Naive thymus-derived CD8-positive, alpha-beta T cell (primary cell): ENCODE measurements at places on chromosomes 1 and 21.

GRCh38 chr1:45067806-45068205 is 55.8 kb downstream of the UROD start:
- no peaks in the 10 kb centered on the region for H3K4me1 ChIP-seq
- no peak for DNase-seq
- H3K36me3 ChIP-seq = no peaks in the 10 kb centered on the region
- H3K27ac ChIP-seq = no peak overlapping the region

- H3K4me1 ChIP-seq = no peaks in the 10 kb centered on the region
- no peak for DNase-seq
- no peaks in the 10 kb centered on the region for H3K27me3 ChIP-seq
Observed at GRCh38 chr1:164682570-164682969, 123.6 kb downstream of the PBX1 start.

GRCh38 chr1:110148961-110149360 is 1.3 kb upstream of the SLC6A17 start:
- H3K36me3 ChIP-seq = no peaks in the 10 kb centered on the region
- DNase-seq = no peak
- no peak overlapping the region for H3K27ac ChIP-seq
- peaks cover 36% of the 10 kb centered on the region for H3K27me3 ChIP-seq
- H3K4me1 ChIP-seq = no peaks in the 10 kb centered on the region

- no peak overlapping the region for H3K27ac ChIP-seq
- no peaks in the 10 kb centered on the region for H3K4me1 ChIP-seq
- no peak for DNase-seq
- no peaks in the 10 kb centered on the region for H3K36me3 ChIP-seq
Observed at GRCh38 chr1:208271236-208271635, 27.1 kb upstream of the PLXNA2 start.

GRCh38 chr1:241482761-241483250 is 36.7 kb downstream of the FH start:
- H3K36me3 ChIP-seq = no peaks in the 10 kb centered on the region
- no peak overlapping the region for H3K4me3 ChIP-seq
- no peaks in the 10 kb centered on the region for H3K4me1 ChIP-seq
- H3K27me3 ChIP-seq = no peaks in the 10 kb centered on the region

DNA sequence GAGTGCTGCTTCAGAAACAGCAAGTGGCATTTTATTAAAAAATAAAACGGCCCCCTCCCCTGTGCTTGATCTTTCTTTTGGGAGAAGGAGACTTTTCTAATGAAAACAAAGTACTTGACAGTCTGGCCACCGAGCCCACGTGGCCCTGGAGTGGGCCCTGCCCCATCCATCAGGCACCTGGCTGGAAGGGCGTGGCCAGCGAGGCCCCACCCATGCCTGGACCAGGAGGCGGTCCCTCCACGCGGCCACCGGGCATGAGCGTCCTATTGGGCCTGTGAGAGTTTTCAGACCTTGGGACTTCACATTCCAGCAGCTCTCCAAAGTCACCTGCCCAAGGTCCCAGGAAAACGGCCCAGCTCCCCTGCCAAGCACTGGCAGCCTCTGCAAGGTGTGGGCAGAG is 144.7 kb downstream of the CASZ1 start:
- no peak overlapping the region for H3K27ac ChIP-seq
- peaks cover 1% of the 10 kb centered on the region for H3K4me1 ChIP-seq
- no peak overlapping the region for H3K4me3 ChIP-seq
- H3K36me3 ChIP-seq = no peaks in the 10 kb centered on the region
- no peaks in the 10 kb centered on the region for H3K27me3 ChIP-seq
- no peak for DNase-seq

- H3K4me1 ChIP-seq = no peaks in the 10 kb centered on the region
- H3K4me3 ChIP-seq = no peak overlapping the region
- H3K27me3 ChIP-seq = no peaks in the 10 kb centered on the region
- H3K27ac ChIP-seq = no peak overlapping the region
- DNase-seq = no peak
Observed at GRCh38 chr21:42350318-42350910, 380 bp downstream of the TFF2 start.

- H3K36me3 ChIP-seq = no peaks in the 10 kb centered on the region
- DNase-seq = no peak
- no peak overlapping the region for H3K27ac ChIP-seq
- peaks cover 7% of the 10 kb centered on the region for H3K4me1 ChIP-seq
- H3K27me3 ChIP-seq = peaks cover 89% of the 10 kb centered on the region
Observed at GRCh38 chr1:22412932-22413727, 38.5 kb upstream of the ZBTB40 start.

GRCh38 chr21:34745557-34746255 is 76.9 kb downstream of the CLIC6 start:
- H3K36me3 ChIP-seq = no peaks in the 10 kb centered on the region
- no peak overlapping the region for H3K4me3 ChIP-seq
- H3K27ac ChIP-seq = no peak overlapping the region
- DNase-seq = no peak
- H3K4me1 ChIP-seq = peaks cover 4% of the 10 kb centered on the region
- peaks cover 8% of the 10 kb centered on the region for H3K27me3 ChIP-seq

DNA sequence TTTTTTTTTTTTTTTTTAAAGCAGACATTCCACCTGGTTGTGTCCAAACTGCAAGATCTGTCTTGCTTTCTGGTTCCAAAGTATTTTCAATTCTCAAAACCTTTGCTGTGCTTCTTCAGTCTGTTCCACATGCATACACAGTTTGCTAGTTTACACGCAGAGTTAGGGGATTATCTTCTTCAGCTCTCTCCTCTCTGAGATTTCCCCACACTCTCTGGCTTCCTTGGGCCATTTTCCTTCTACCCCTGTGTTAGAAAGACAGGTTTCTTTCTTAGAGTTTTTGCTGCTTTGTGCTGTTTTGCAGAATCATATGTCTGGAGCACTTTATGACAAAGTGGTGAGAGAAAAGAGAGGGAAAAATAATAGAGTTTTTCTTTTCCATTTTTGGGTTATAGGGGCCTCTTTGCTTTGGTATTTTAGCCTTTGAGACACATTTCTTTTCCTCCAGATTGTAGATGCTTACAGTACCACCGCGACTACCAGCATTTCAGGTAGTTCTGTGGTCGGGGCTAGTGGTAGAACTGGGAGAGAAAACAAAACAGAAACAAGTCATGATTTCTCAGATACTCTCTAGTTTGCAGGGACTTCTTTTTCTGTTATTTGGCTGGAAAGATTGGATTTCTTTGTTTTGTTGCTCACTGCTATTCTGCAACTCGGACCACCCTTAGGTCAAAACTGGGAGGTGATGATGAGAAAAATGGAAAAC is 66.3 kb downstream of the RABGAP1L start:
- H3K36me3 ChIP-seq = peaks cover 35% of the 10 kb centered on the region
- no peak overlapping the region for H3K27ac ChIP-seq
- peaks cover 13% of the 10 kb centered on the region for H3K4me1 ChIP-seq
- H3K27me3 ChIP-seq = no peaks in the 10 kb centered on the region
- no peak overlapping the region for H3K4me3 ChIP-seq
- DNase-seq = no peak

GRCh38 chr1:173224280-173224892 is 17.3 kb upstream of the TNFSF4 start:
- no peak for DNase-seq
- no peaks in the 10 kb centered on the region for H3K27me3 ChIP-seq
- H3K4me1 ChIP-seq = peaks cover 6% of the 10 kb centered on the region
- no peak overlapping the region for H3K27ac ChIP-seq

- DNase-seq = no peak
- peak overlapping the region; percentile 89 for H3K4me3 ChIP-seq
- H3K36me3 ChIP-seq = peaks cover 3% of the 10 kb centered on the region
- H3K27ac ChIP-seq = peak overlapping the region; percentile 37
- H3K27me3 ChIP-seq = no peaks in the 10 kb centered on the region
Observed at GRCh38 chr1:158932171-158932570, 819 bp downstream of the PYHIN1 start.

- peaks cover 1% of the 10 kb centered on the region for H3K27me3 ChIP-seq
- no peaks in the 10 kb centered on the region for H3K4me1 ChIP-seq
- no peak overlapping the region for H3K4me3 ChIP-seq
- no peak overlapping the region for H3K27ac ChIP-seq
- H3K36me3 ChIP-seq = peaks cover 20% of the 10 kb centered on the region
Observed at GRCh38 chr1:74222701-74223100, 12.5 kb upstream of the TNNI3K start.

DNA sequence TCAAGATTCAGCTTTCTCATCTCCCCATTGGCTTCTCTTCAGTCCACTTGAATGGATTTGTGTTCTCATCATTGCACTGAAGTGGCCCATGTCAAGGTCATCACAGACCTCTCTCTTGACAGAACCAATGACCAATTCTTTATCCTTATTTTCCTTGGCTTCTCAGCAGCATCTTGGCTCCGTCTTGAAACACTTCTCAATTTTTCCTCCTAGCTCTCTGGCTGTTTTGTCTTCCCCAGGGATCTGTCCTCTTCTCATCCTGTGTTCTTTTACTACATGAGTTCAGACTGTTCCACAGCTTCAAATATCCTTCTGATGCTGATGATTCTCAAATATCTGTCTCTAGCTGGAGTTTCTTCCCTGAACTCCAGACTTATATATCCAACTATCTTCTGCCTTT is 78.6 kb downstream of the COLGALT2 start:
- no peaks in the 10 kb centered on the region for H3K36me3 ChIP-seq
- H3K27me3 ChIP-seq = no peaks in the 10 kb centered on the region
- DNase-seq = no peak
- H3K4me1 ChIP-seq = peaks cover 9% of the 10 kb centered on the region
- H3K27ac ChIP-seq = no peak overlapping the region

- peaks cover 57% of the 10 kb centered on the region for H3K36me3 ChIP-seq
- peak overlapping the region; percentile 86 for H3K27ac ChIP-seq
- DNase-seq = no peak
- H3K4me3 ChIP-seq = no peak overlapping the region
Observed at GRCh38 chr1:54402896-54403295, 3.3 kb downstream of the SSBP3 start.

GRCh38 chr1:175788586-175789252 is 45.3 kb upstream of the TNR start:
- no peak overlapping the region for H3K4me3 ChIP-seq
- H3K4me1 ChIP-seq = peaks cover 2% of the 10 kb centered on the region
- DNase-seq = no peak
- no peaks in the 10 kb centered on the region for H3K36me3 ChIP-seq

DNA sequence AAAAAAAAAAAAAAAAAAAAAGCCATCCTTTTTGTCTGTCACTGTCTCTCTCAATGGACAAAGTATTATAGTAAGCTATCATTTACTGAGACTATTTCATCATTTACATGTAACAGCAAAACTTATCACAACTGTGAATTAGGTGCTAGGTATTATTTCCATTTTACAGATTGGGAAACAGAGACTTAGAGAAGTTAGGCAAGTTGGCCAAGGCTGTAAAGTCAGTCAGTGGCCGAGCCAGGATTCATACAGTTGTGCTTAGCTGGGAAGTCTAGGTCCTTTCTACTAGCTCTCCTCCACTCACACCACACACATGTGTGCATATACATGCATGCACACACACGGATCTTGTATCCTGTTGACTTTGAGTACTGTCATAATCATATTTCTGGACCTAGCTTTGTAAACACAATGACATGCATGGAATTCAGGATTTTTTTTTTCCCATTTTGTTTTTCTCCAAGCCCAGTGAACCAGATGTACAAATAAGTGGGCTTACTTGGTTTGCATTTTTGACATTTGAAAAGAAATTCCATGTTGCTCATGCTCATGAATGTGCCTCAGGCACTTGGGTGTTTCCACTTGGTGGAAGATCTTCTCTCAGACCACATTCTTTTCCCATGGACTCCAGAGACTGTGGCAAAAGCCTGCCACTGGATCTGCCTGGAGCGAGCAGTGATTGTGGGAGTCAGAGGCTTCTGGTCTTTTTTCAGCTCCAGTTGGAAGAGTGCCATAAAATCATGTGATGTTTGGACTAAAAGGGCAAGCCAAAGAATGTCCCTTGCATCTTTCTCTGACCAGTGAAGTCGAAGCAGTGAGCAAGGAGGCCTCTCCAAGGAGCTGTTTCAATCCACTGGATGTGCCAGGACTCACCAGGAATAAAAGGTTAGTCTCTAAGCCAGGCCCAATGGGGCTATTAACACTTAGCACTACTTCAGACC is 61.7 kb upstream of the DNAJC6 start:
- H3K27me3 ChIP-seq = peaks cover 19% of the 10 kb centered on the region
- DNase-seq = no peak
- H3K4me1 ChIP-seq = no peaks in the 10 kb centered on the region
- H3K27ac ChIP-seq = no peak overlapping the region

GRCh38 chr1:185733818-185734735 is at the start of gene HMCN1:
Gene HMCN1 (plus strand): TSS chr1:185734391. CDS start chr1:185734780, 389 bp downstream.
- DNase-seq = no peak
- H3K4me1 ChIP-seq = peaks cover 9% of the 10 kb centered on the region
- H3K36me3 ChIP-seq = no peaks in the 10 kb centered on the region
- peaks cover 88% of the 10 kb centered on the region for H3K27me3 ChIP-seq
- H3K27ac ChIP-seq = no peak within 1 kb of the TSS

DNA sequence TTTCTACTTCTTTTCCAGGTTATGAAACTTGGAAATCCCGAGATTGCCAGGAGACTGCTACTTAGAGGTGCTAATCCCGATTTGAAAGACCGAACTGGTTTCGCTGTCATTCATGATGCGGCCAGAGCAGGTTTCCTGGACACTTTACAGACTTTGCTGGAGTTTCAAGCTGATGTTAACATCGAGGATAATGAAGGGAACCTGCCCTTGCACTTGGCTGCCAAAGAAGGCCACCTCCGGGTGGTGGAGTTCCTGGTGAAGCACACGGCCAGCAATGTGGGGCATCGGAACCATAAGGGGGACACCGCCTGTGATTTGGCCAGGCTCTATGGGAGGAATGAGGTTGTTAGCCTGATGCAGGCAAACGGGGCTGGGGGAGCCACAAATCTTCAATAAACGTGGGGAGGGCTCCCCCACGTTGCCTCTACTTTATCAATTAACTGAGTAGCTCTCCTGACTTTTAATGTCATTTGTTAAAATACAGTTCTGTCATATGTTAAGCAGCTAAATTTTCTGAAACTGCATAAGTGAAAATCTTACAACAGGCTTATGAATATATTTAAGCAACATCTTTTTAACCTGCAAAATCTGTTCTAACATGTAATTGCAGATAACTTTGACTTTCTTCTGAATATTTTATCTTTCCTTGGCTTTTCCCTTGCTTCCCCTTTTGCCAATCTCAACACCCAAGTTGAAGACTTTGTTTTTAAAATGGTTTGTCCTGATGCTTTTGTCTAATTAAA is 4.0 kb downstream of the CDKN2C start:
- no peak overlapping the region for H3K27ac ChIP-seq
- peaks cover 13% of the 10 kb centered on the region for H3K27me3 ChIP-seq
- no peak overlapping the region for H3K4me3 ChIP-seq
- no peak for DNase-seq
- H3K4me1 ChIP-seq = peaks cover 15% of the 10 kb centered on the region

DNA sequence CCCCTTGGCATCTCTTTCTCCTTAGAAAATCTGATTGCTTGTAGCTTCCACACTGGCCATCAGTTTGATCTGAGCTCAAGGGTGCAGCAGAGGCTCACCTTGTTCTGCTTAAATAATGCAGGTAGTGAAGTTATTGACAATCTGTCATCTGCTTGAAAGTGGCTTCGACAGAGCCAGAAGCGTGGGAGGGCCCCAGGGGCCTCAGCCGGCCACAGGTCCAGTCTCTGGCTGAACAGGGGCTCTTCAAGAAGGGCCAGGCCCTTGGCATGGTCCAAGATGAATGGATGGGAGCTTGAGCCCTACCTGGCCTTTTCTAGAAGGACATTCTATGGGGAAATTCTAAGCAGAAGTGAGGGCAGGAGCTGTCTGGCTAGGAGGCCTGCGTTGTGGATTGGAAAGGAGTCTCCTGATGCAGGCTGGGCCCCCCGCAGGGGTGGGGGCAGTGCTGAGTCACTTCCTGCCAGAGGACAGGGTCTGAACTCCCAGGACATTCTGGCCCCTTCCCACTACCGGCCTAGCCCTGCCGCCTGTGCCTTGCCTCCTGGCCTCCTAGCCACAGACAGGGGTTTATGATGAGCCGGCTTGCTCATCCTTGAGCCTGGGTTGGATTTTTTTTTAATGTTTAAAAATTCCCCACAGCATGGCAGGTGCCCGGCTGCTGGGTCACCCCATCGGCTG is 162.3 kb upstream of the VAMP3 start:
- H3K27me3 ChIP-seq = peaks cover 13% of the 10 kb centered on the region
- H3K4me1 ChIP-seq = no peaks in the 10 kb centered on the region
- no peak overlapping the region for H3K4me3 ChIP-seq
- no peak overlapping the region for H3K27ac ChIP-seq
- no peaks in the 10 kb centered on the region for H3K36me3 ChIP-seq
- DNase-seq = no peak
